Activated CD4-positive, alpha-beta T cell treated with anti-CD3 and anti-CD28 coated beads for 24 hours (primary cell): ENCODE measurements at places on chromosomes 2 and 18.

DNA sequence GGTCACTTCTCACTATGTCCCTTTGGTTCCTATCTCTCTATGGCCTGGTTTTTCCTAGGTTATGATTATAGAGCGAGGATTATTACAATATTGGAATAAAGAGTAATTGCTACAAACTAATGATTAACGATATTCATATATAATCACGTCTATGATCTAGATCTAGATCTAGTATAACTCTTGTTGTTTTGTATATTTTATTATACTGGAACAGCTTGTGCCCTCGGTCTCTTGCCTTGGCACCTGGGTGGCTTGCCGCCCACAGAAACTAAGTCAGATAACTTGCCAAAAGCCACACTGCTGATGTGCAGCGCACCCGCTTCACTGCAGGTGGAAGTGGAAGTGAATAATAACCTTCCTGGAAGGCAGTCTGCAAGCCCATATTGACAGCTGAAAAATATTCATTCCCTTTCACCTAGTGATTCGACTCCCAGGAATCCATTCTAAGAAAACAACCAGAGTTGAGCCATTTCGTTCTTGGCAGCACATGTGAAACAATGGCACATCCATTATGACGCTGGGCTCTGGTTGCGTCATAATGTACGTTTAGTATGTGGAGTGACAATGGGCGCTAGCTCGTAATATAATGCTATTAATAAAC is 725 bp upstream of the ANKRD53 start:
- no peak for DNase-seq

DNA sequence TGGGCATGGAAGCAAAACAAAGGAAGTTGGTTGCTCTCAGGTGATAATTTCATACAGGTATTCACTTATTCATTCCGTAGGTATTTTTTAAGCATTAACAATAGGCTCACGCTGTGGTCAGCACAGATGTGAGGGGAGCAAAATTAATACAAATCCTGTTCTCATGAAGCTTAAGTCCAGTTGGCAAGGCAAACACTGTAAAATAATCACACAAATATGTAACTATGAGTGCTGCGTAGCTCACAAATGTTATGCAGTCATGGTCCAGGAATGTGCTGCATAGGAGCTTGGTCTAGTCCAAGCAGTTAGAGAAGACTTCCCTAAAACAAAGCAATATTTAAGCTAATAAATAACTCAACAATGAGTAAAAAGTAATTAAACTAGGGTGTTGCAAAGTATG is 23.9 kb downstream of the SP5 start:
- no peak for DNase-seq

GRCh38 chr2:172456002-172456401 is 28.6 kb downstream of the ITGA6 start:
- no peak for DNase-seq

DNA sequence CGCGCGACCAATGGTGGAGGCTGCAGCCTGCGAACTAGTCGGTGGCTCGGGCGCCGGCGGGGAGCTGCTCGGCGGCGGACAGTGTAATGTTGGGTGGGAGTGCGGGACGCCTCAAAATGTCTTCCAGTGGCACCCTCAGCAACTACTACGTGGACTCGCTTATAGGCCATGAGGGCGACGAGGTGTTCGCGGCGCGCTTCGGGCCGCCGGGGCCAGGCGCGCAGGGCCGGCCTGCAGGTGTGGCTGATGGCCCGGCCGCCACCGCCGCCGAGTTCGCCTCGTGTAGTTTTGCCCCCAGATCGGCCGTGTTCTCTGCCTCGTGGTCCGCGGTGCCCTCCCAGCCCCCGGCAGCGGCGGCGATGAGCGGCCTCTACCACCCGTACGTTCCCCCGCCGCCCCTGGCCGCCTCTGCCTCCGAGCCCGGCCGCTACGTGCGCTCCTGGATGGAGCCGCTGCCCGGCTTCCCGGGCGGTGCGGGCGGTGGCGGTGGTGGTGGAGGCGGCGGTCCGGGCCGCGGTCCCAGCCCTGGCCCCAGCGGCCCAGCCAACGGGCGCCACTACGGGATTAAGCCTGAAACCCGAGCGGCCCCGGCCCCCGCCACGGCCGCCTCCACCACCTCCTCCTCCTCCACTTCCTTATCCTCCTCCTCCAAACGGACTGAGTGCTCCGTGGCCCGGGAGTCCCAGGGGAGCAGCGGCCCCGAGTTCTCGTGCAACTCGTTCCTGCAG is at the start of gene HOXD9:
Gene HOXD9, plus strand, starts transcription at position 37 of the 728 bp plus-strand sequence. Its CDS starts 50 bp downstream, at position 87.
- DNase-seq = no peak

DNA sequence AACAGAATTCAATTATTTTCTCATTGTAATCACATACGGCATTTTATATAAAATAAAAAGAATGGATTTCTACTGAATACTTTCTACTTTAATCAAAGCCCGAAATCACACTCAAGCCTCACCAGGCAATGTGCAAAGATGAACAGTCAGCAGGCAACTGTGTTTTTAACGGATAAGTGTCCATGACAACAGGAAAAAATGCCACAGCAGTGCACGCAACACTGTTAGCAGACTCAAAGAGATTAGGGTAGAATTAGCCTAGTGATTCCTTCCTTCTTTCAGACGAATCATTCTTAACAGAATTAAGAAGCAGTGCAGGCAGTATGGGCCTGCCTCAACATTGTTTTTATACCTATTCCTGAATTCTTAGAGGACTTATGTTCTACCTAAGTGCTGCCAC is 135.6 kb downstream of the CDH2 start:
- no peak for DNase-seq

GRCh38 chr18:76674596-76674995 is 147.8 kb upstream of the ZNF236 start:
- DNase-seq = no peak

DNA sequence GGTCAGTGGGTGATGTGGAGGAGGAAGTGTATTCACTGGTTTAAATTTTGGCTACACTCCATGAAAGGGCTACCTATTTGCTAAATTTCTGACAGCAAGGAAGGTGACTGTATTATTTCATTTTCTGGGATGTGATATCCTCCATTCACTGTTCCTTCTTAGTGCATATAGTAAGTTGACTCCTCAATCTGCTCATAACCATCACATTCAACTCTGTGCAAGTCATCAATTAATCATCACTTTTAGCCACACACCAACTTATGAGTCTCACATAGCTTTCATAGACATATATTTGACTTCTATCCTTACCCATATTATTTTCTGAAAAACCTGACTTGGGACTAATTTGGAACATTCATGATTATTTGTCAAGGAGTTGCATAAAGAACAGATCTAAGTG is 16.9 kb downstream of the KLHL41 start:
- DNase-seq = no peak

DNA sequence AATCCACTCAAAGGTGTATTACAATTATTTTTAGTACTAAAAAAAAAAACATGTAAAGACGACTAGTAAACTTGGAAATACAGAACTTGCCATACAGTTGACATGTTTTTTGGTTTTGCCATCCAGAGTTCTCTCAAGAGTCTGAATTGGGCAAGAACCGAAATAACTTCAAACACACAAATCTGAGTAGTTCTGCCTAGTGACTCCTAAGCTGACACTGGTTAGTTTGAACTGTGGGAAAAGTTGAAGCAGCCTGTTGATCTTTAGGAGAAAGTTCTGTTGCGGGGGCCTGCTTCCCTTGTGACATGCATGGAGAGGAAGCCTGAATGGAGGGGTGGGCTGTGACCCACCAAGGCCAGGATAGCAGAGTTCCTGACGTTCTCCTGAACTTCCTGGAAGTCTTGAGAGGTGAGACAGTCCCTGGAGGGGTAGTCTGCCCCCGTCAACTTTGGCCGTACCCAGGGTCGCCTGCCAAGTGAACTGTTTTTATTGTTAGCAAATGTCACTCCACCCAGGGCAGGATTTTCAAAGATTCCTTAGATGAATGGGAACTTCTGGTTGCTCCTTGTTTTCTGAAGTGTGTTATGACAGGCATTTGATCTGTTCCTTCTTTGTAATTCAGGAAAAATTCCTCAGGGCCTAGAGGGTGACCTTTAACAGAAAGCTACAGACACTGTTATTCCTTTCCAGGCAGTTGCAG is 85.6 kb upstream of the SPTBN1 start:
- no peak for DNase-seq

DNA sequence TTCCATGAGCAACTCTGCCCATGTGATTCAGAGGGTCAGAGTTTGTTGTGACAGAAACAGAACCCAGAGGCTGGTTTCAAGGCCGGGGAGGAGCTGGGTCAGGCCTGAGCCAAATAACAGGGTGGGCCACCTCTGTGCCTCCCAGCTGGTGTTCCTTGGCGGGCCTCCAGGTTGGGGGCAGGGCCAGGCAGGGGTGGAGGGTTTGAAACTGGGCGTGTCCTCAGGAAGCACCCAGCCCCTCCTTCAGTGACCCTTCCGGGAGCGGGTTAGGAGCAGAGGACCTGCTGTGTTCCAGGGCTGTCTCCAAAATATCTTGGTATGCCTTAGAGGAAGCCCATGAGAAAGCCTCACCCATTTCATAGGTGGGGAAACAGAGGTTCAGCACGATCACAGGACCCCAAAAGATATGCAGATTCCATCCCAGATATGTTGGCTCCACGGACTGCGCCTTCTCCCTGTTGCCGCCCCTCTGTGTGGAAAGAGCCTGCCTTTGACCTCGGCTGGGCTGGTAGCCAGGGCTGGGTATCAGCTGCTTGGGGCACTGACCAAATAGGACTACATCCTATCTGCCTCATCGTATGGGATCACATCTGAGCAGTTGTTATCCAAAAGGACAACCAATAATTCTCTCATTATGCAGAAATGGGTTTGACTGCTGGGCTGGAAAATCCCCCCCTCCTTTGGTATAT is 74.8 kb upstream of the GLI2 start:
- DNase-seq = no peak

DNA sequence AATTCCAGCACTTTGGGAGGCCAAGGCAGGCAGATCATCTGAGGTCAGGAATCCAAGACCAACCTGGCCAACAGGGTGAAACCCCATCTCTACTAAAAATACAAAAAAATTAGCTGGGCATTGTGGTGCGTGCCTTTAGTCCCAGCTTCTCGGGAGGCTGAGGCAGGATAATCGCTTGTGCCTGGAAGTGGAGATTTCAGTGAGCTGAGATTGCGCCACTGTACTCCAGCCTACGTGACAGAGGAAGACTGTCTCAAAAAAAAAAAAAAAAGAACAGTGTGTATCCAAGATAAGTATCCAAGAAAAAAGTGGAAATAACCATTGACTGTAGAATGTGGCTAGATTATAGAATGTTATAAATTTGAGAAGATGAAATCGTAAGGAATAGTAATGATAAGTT is 142.1 kb downstream of the FAM124B start:
- no peak for DNase-seq

DNA sequence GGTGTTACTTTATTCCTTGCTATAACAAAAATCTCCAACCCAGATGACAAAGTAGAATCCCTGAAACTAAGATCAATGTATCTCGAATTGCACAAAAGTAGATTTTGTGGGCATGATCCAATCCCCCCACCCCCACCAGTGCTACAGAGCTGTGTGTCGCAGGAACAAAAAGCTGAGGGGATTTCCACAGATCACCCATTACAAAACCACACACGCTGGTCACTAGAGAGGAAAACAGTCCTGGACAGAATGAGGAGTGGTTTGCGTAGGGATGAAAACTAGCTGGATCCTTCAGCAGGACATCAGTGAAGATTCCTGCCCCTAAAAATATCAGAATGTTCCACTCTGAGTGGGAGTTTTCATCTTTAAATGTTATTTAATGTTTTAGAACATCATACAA is 165.3 kb upstream of the STK17B start:
- DNase-seq = no peak

DNA sequence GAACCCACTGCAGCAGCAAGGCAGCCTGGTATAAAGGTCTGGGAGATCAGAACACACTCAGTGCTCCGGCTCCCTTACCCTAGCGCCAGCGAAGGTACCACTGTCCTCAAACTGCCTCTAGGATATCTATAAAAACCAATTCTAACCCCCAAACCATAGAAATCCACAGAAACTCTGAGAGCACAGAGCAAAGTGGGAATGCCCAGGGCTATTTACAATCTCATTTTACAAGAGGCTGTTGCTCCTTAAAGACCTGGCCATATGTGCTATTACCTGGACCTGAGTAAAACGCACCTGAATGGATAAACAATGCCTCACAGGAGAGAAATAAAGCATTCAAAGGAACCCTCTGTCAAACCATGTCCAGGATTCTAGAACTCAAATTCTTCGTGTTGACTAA is 4.3 kb downstream of the STK39 start:
- DNase-seq = no peak

DNA sequence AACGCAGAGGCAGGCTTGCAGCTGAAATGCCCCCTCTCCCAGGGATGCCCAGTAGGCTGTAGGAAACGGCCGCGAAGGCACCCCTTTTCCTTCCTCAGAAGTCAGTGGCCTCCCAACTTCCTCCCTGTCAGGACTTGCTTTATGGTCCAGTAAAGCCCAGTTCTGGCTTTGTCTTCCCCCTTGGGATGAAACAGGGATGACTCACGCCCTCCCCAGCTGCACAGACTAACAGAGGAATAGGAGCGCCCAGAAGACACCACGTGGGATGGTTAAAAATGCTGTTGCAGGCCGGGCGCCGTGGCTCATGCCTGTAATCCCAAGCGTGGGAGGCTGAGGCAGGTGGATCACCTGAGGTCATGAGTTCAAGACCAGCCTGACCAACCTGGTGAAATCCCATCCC is 6.9 kb downstream of the CREG2 start:
- DNase-seq = no peak

DNA sequence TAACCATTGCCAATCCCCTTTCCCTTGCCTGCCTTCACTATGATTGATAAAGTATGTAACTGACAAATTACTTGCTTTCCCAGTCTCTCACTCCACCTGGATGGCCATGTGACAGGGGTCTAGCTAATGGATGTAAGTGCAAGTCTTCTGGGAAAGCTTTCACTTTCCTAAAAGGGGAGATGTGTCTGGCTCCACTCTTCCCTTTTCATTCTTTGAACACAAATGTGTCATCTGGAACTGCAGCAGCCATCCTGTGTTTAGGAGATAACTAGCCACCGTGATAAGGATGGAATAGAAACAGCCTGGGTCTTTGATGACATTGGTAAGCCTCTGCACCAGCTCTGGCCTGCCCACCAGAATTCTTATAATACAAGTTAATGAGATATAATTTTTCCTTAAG is 38.2 kb downstream of the SNRPD1 start:
- no peak for DNase-seq

DNA sequence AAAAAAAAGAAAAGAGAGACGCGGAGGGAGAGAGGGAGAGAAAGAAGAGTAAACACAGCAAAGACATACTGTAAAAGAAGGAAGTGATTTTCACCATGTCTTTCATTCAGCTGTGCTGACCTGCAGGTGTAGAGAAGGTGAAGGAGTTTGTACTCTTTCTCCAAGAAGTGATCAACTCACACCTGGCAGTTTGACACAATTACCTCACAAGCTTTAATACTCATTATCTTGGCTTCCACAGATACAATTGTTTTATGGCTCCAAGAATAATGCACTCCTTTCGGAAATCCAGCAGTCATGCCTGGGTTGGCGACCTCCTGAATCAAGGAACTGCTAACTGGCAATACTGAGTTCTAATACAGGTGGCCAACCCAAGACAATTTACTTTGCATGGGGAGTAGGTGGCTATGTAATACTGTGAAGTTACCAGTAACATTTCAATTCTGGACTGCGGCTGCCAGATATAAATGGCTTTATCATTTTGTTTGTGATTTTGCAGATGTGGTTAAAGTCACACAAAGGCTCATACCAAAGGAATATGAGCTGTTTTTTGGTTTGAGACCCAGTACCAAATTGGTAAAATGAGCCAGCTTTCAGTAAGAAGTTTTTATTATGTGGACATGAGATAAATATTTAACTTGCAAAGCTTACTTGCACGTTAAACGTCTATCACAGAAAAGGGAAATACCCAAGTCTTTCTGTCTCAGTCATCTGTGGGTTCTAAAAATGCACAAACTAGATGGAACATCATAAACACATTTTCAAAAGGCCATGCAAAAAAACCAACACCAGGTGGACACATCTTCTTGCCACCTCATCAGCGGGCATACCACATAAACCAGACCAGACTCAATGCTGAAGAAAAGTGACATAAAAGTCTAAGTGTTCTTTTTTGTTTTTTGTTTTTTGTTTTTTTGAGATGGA is 69.3 kb downstream of the NCKAP5 start:
- DNase-seq = no peak
